ENCODE measurements at places on chromosomes 2 and 18.

DNA sequence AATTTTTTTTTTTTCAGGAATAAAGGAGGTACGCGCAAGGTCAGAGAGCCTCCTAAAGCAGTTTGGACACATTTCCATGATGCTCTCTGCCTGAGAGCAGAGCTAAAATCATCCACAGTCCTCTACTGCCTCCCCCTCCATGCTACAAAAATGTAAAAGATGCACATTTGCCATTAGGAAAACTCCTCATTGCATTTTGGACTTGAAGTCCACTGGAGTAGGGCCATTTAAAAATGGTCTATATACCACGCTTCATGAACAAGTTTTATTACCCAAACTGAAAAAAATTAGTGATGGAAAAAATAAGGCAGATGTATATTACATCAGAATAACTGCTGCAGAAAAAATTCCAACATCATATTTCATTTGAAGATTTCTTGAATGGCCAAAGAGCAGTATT, 256.0 kb downstream of the AFF3 start:
- DNase-seq, result no peak

GRCh38 chr2:112465382-112465781, 16.6 kb upstream of the TTL start:
- DNase-seq, result no peak

- no peak for DNase-seq
These were observed 15.6 kb downstream of the OTX1 start for GRCh38 chr2:63066265-63066664.

DNA sequence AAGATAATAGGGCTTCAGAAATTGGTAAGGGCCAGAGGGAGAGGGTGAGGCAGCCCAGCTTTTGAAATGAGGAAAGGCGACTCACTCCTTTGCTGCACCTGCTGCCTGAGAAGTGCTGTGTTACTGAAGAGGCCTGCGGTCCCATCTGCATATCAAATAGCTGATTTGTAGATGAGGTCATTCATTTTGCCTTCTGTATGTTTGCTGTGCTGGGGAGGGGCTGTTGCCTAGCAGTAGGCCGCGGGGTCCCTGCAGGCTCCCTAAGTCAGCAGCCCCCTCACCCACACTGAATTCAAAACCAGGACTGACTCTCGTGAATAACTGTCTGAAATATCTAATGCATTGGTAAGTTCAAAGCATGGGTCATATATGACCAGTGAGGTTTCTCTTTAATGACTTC, 377.2 kb downstream of the SOX11 start:
- DNase-seq, result no peak

- no peak for DNase-seq
These were observed 149.3 kb upstream of the HAAO start for GRCh38 chr2:42941633-42942176.

- DNase-seq, result no peak
These were observed 11.4 kb upstream of the IL1R2 start for GRCh38 chr2:101980368-101980767.

DNA sequence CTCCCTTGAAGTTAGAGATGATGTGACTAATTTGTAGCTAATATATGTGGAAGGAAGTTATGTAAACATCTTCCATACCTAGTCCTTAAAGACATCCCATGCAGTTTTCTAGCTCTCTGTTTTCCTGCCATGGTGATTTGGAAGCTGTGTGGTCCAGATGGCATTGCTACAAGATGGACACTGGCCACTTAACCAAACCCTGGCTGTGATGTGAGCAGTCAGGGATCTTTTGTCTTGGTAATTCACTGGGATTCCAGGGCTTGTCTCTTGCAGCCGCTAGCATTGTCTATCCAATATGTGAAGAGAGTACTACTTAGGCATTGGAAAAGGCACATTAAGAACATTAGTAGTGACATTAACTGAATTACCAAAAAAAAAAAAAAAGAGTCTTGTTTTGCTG, 139.9 kb upstream of the DOCK10 start:
- DNase-seq, result no peak

DNA sequence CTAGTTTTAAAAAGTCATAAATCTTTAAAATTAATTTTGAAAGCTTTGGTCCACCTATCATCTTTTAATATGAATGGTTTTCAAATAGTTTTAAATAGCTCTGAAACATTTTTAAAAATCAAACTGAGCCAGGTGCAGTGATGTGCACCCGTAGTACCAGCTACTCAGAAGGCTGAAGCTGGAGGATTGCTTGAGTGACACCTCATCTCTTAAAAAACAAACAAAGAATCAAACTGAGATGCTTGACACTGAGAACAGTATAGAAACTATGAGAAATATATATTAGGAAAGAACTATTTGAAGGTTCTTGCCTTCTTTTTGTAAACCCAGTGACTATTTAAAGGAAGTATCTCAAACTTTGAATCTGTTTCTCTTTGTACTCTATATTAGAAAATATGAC, 67.4 kb downstream of the BARD1 start:
- no peak for DNase-seq

DNA sequence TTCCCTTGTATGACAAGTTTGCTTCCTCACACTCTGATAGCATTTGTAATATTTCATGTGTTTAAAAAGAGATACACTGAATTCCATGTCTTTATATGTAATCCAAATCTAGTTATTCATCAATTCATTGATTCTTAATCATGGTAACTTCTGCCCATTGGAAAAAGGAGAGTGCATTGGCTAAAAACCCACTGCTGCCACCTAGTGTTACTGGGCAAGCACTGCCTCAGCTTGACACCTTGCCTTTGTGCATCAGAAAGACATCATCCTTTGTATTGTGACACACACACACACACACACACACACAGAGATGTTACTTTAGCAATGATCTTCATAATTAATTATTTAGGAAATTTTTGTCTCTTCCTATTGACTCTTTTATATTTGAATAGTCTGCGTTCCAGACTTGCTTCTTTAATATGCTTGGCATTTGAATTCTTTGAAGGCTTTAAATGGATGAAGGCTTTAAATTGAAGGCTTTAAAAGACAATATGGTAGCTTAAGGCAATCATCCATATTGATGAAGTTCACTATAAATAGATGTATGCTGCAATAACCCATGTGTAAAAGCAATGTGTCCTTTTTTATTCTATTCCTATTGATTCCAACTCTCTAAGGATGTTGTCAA, 414.2 kb upstream of the CHST9 start:
- DNase-seq, result peak; percentile 22

DNA sequence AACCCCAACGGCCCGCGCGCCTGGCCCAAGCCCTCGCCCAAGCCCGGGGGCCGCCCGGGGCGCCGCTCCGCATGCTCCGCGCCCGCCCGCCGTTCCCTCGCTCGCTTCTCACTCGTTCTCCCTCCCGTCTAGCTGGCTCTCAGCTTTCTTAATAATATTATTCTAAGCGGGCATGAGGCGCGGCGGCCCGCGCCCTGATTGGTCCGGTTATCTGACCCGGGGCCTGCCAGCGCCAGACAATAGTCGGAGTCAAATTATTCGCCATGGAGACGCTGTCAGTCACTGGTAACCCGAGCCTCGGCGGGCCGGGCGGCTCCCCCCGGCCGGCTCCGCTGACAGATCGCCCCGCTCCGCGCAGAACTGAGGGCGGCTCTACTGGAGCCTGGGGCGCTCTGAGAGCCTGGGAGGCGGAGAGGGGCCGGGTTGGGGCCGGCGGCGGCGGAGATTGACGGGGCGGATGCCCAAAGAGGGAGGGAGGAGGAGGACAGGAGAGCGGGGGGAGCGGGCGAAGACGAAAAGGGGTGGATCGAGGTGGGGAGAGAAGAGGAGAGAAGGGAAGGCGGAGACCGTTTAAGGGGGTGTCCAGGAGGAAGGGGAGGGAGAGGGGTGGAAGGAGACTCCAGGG, at the start of gene SIX2:
TSS of gene SIX2 (minus strand) at position 150 of the 625 bp plus-strand sequence. CDS start 342 bp downstream, outside the sequence.
- peak; percentile 98 for DNase-seq

- DNase-seq, result no peak
These were observed 295.4 kb downstream of the ZEB2 start for GRCh38 chr2:144224472-144224871.

DNA sequence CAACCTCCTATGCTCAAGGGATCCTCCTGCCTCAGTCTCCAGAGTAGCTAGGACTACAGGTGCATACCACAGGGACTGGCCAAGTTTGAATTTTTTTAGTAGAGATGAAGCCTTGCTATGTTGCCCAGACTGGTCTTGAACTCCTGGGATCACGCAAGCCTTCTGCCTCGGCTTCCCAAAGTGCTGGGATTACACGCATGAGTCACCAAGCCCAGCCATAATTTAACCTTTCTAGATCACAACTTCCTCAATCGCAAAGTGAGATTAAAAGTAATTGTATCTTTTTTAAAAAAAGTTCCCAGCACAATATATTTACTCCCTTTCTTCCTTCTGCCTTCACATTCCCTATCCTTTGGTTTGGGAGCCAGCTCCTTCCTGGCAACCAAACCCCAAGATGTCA, 5.8 kb upstream of the PPP1CB start:
- no peak for DNase-seq

DNA sequence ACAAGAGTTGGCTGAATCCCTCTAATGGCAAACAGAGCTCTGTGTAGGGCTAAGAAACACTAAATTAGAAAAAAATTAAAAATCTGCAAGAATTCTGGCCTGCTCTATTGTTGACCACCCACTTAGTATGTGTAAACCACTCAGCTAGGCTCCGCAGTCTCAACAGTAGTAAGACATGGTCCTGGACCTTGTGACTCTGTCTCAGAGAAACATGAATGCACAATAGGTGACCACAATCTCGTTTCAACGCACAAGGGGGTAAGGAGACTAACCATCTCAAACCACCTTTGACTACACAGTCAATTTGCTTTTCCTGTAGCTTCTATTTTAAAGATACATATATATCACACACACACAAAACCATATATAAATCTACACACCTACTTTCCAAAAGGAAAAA, 16.5 kb downstream of the SEPTIN10 start:
- DNase-seq, result no peak

GRCh38 chr18:23945416-23946079, 69.0 kb upstream of the TTC39C start:
- DNase-seq, result no peak

DNA sequence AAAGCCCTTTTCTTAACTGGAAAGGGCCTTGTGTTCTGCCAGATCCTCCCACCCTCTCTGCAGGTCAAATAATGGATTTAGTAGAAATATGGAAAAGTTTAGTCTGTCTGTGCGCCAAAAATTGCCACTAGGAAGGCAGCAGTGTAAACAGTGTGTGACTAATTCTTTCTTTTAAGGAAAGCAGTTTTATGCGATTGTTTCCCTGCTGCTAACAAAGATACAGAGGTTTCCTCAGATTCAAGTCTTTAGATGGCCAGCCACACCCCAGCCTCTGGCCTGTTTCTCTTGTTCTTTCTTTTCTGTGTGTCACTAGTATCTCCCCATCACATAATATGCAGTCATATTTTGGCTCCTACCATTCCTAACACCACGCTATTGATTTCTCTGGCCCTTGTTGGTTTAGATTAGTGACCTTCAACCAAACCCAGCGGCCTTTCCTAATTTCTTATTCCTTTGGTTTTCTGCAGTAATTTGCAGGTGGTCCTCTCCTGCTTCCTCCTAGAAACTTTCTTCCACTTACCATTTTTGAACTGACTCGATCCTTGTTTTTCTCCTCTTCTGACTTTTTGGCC, 157.4 kb downstream of the LTBP1 start:
- peak; percentile 41 for DNase-seq

- no peak for DNase-seq
These were observed 852.6 kb downstream of the DPP10 start for GRCh38 chr2:115294999-115295398.

DNA sequence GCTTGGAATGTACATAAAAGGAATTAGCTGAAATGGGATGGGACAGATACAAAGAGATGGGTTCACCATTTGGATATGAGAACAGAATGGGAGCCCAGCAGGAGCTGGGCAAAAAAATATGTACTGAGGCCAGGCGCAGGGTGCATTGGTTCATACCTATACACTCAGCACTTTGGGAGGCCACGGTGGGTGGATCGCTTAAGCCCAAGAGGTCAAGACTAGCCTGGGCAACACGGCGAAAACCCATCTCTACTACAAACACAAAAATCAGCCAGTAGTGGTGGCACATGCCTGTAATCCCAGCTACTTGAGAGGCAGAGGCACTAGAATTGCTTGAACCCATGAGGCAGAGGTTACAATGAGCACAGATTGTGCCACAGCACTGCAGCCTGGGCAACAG, 30.4 kb downstream of the SCN7A start:
- DNase-seq, result no peak

DNA sequence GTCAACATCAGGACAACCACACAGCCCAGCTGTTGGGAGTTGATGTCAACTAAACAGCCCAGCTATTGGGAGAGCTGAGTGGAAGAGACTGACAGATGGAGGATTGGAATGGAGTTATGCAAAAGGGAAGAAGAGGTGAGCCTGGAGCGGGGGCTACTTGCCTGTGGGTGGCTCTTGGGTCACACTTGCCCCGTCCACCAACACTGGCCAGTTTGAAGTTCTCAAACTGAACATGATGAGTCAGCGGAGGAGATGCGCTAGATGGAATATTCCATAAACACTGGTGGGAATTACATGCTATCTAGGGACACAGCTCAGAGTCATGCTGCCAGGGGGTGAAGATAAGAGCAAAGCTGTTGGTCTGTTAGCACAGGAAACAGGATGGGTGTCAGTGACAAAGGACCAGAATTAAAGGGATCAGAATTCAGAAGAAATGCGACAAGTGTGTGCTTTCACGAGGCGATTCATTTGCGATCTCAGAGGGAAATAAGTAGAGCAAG, 33.2 kb upstream of the AGAP1 start:
- no peak for DNase-seq

- DNase-seq, result no peak
These were observed 535.5 kb downstream of the SUCLG1 start for GRCh38 chr2:83923531-83923930.

- DNase-seq, result no peak
These were observed 117.2 kb downstream of the CTNNA2 start for GRCh38 chr2:79630060-79630459.

DNA sequence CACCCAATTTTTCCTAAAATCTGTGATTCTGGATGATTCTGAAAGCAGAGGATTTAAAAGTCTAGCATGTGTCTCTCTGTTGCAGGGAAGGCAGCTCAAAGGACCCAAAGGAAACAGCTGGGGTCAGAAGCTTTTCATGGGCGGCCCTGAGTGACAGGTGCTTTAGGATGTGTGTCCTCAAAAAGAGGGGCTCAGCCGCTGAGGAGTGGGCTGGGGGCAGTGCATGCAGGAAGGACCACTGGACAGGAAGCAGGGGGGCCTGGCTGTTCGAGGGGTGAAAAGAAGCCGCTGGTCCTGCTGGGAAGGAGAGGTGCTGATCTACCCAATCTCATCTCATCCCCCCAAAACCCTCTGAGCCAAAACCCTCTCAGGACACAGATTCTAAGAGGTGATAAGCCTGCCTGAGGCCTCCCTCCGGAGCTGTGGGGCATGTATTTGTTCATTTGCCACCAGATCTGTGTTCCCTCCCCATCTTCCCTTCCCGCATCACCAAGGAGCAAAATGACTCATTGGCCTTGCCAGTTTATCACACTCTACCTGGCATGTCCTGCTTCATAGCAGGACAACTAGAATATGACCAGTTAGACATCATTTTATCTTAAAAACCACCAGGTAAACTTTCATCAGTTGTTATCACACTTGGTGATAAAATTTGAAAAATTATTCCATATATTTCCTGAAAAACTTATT, 98.8 kb upstream of the MGAT4A start:
- DNase-seq, result no peak

DNA sequence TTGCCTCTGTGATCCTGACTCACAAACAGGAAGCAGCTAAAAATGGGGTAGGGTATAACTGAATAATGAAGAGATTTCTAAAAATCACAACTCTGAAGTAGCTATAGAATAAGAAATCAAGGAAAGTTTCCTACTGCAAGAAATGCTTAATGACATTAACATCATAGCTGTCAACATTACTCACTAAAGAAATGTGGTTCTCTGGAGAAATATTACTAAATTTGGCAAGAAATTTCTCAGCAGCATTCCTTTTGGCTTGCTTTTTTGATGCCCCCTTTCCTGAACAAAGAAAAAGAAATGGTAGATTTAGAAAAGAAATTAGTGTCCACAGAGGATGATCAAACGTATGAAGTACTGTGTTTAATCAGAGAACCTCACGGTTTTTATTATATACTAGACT, 9.5 kb downstream of the PRKRA start:
- DNase-seq, result no peak

Data from stromal cell of bone marrow (primary cell).